ENCODE measurements at places on chromosomes 1 and 21.

DNA sequence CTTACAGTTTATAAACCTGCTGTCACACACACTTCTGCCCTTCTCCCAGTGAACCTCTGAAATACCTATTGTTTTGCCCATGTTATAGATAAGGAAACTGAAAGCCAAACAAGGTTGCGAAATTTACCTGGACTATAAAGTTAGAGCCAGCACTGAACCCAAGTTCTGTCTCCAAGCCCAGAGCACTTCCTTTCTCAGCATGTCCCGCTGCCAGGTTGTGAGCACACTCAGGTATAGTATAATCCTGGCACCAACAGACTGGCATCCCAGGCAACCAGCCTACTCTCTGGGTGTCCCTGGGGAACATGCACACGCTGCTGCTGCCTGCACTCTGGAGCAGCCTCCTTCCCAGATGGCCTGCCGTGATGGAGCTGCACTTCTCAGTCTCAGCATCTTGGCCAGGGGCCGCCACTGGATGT is 45.1 kb downstream of the PGBD5 start:
- no peak for DNase-seq

DNA sequence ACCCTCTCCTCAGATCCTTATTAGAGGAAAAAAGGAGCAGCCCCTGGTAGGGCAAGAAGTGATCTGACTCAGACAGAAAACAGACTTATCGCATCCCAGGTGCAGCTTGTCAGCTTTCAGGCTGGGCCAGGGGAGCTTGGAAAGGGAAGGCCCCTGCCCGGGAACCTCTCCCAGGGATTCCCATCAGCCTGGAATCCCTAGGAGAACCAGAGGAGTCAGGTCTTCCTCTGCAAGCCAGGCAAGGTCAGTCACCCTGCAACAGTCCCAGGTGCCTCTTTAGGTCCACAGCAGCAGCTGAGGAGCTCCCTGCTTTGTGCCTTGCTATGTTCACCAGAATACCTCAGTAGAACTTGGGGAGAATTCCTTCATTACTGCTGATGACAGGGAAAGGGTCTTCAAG is 2.9 kb upstream of the PRAMEF12 start:
- DNase-seq = no peak

GRCh38 chr21:27371115-27371974 is 404.5 kb upstream of the ADAMTS5 start:
- no peak for DNase-seq

DNA sequence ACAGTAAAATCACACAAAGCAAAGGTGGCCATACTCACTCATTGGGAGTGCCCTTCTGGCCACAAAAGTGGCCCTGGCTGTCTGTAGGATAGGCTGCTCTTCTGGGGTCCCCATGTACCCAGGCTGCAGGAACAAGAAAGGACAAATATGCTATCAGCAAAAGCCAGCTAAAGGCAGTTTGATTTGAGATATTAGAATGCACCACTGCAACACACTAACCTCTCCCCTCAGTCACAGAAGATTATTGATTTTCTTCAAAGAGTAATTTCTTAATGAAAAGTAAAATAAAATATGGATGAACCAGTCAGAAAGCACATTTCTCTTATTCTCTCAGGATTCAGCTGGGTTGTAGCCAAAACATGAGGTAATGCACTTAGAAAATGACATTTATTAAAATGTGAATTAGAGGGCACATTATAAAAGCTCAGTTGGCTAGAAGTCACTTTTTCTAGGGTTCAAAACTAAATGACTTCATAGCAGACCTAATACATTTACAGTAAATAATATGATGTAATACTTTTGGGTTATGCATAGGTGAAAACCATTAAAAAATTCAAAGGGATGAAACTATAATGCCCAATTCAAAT is 140.8 kb downstream of the LHX8 start:
- DNase-seq = no peak

- DNase-seq = no peak
These were observed 104.4 kb downstream of the PTPN14 start for GRCh38 chr1:214446772-214447556.

- DNase-seq = no peak
These were observed 397.1 kb upstream of the VAMP3 start for GRCh38 chr1:7373876-7374562.

DNA sequence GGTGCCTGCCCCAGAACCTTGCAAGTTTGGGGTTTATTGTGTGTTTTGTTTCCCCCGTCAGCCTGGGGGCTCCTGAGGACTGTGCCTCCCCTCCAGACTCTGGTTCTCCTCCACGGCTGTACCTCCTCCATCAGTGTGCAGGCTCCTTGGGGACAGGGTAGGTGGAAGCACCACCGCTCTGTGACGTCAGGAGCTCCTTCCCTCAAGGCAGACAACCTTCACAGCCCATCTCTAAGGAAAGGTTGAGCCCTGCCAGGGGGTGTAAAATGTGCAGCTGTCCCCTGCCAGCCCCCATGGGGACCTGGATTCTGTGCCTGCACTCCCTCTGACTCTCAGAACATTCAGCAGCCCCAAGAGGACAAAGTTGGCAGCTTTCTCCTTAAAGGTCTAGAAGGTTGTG is 465 bp upstream of the HSPB7 start:
- no peak for DNase-seq

DNA sequence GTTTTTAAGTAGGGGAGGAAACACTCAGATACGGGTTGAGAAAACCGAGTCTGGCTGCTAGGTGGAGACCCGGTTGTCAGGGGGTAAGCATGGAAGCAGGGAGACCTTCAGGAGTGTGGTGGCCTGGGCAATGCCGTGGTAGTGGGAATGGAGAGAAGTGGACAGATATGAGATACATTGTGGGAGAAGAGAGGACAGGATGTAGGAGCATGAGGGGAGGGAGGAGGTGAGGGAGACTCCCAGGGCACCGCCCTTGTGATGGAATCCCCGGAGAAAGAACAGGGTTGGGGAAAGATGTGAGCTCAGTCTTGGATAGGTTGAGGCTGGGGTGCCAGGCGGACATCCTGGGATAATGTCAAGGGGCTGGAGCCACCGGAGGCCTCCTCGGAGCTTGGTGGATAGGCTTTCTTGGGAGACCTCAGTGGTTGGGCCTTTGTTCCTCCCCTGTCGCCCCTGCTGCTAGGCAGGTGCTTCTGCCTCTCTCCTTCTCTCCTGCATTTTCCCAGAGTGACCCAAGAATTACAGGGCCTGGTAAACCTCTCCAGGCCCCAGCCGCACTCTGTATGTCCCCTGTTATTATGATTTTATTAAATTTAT is 21.3 kb downstream of the ZNF362 start:
- no peak for DNase-seq

DNA sequence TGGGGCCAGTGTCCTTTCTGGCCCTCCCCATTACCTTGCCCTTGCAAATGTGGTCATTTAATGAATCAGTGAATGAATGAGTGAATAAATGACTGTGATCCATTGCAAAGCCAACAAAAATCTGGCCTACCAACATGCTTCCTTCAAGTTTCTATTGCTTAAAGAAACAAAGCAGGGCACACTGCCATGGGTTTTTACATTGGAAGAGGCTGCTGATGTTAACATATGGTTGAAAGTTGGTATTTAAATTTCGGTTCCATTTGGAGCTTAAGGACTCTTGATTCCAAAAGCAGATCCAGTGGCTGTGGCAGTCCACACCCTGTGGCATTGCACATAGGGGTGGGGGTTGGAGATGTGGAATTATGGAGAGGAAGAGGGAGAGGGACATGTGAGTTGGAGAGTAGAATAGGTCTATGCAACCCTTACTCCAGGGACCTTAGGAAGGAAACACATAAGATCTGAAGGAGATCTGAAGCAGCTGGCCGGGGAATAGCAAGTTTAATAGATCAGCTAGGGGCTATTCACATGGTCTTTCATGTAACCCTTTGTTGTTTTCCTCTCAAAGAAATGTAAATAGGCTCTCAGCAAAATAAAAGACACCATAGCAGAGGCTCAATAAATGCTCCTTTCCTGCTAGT is 7.2 kb downstream of the ABCA4 start:
- DNase-seq = no peak

DNA sequence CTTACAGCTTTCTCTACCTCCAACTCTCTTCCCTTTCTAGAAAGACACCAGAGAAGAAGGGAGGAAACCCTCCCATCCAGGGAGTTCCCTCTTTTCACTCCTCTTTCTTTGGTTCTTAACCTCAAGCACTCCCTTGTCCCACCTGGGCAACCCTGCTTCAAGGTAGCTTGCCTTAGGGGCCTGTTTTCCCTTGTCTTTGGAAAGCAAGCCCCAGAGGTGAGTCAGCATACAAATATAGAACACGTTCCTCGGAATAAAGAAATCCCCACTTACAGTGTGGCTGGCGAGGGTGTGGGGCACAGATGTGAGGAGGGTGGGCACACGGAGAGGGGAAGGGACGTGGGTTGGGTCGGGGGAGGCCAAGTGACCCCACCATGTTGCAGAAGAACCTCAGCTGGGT is 26.1 kb upstream of the KCNE2 start:
- no peak for DNase-seq

GRCh38 chr1:178916448-178917174 is 45.7 kb upstream of the ANGPTL1 start:
- DNase-seq = no peak

GRCh38 chr21:43267391-43268085 is 98.7 kb downstream of the CRYAA start:
- no peak for DNase-seq

GRCh38 chr1:46480959-46481646 is 8.5 kb upstream of the DMBX1 start:
- no peak for DNase-seq

GRCh38 chr1:9438431-9439073 is 100.7 kb upstream of the SLC25A33 start:
- DNase-seq = no peak

DNA sequence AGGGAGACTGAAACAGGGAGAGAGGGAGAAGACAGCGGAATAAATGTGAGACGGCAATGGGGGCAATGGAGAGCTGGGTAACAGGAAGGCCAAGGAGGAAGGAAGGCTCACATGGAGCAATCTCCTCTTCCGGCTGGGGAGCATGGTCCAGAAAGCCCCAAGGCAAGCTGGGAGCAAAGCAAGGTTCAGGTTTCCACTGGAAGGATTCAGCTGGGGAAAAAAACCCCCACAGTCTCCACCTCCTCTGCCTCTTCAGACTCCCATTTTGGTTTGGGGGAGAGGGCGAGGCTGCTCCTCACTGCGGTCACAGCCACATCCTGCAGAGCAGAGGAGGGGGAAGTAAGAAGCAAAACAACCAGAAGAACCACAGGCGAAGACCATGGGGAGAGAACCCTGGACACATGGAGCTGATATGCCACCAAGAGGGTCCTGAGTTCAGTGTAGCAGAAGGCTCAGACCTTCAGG is 650 bp downstream of the TNFAIP8L2 start:
- no peak for DNase-seq

- DNase-seq = no peak
These were observed 5.7 kb upstream of the ZDHHC18 start for GRCh38 chr1:26820784-26821269.

DNA sequence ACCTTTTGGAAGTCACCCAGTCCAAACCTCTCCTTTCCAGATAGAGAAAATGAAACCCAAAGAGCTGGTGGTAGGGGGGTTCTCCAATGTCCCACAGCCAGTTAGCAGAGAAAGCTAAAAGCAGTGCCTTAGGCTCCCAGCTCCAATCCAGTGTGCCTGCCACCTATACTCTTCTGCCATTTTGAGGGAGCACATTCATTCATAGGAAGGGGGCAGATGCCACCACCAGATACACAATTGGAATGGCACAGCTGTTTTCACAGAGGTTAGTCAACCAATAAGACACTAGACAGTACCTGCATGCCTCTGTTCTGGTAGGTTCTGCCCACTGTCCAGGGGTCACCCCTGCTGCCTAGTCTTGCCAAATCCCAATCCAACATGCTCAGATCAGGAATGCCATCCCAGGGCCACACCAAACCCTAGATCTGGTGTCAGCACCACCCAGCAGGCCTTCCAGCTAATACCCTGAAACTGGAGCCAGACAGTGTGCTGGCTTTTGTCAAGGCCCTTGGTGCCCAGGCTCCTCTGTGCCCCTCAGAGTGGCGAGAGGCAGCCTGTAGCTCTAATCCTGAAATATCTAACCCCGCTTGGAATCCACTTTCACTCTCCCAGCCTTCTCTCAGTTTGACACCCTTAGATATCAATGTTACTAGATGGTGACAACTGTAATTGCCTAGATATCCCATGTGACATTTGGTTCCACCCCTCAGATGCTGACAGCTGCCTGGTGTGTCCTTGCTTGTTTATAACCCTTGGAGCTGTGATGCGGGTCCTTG is 178.6 kb downstream of the TGFBR3 start:
- DNase-seq = no peak

GRCh38 chr1:186994897-186995296 is 166.1 kb downstream of the PLA2G4A start:
- no peak for DNase-seq

- DNase-seq = no peak
These were observed 1.5 kb upstream of the FCRLA start for GRCh38 chr1:161705537-161705936.

GRCh38 chr1:234143681-234144080 is 229.6 kb upstream of the COA6 start:
- DNase-seq = no peak

DNA sequence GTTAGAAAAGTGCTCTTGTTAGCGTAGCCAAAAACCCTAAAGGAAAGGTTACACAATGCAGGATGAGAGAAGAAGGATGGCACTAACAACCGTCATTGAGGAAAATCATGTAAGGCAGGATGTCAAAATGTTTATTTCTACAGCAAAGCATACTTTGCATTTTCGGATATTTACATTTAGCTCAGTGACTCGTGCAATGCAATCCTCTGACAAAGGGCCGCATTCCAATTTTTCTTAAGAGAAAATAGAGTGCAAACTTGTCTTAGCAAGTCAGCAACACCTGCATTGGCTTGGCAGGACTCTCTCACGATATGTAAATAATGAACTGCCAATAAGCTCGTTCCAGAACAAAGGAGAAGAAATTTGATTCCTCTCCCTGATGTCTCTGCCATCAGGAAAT is 33.3 kb downstream of the TIAM1 start:
- DNase-seq = no peak

DNA sequence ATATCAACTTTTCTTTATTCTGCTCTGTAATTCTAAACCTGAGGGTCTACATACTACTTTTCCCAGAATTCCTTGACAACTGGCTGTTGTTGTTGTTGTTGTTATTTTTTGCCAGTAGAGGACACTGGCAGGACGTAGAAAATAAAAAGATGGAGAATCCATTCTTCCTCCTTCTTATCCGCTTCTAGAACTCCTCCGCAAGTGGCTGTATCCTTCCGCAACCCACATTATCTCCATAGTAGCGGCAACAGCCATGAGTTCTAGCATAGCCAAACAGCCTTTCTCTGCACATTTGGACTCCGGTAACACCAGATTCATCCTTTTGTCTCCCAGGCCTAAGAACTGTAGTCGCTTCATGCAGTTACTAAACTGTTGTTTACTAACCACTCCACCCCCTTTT is 91.1 kb upstream of the CACHD1 start:
- DNase-seq = no peak

- no peak for DNase-seq
These were observed 220.5 kb downstream of the PTPRU start for GRCh38 chr1:29456685-29457435.

GRCh38 chr1:9025449-9025848 is 774 bp downstream of the SLC2A7 start:
- no peak for DNase-seq

DNA sequence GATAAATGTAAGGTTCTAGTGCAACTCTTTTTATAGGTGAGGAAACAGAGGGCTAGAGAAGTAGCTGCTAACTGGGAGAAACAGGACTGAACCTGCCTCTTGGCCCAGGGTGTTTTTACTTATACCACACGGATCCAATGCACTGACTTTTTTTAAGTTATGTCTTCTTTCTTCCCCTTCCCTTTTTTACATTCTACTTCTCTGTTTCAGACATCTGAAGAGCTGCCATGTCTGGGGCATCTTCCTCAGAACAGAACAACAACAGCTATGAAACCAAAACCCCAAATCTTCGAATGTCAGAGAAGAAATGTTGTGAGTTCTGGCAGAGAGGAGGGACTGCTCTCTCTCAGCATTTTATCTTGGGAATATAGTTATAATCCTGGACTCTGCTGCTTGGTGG is 1.4 kb downstream of the PFKFB2 start:
- DNase-seq = no peak
